ENCODE measurements at places on chromosomes 12 and 14.

- no peak for DNase-seq
Observed at GRCh38 chr14:56949828-56950227, 139.5 kb upstream of the OTX2 start.

DNA sequence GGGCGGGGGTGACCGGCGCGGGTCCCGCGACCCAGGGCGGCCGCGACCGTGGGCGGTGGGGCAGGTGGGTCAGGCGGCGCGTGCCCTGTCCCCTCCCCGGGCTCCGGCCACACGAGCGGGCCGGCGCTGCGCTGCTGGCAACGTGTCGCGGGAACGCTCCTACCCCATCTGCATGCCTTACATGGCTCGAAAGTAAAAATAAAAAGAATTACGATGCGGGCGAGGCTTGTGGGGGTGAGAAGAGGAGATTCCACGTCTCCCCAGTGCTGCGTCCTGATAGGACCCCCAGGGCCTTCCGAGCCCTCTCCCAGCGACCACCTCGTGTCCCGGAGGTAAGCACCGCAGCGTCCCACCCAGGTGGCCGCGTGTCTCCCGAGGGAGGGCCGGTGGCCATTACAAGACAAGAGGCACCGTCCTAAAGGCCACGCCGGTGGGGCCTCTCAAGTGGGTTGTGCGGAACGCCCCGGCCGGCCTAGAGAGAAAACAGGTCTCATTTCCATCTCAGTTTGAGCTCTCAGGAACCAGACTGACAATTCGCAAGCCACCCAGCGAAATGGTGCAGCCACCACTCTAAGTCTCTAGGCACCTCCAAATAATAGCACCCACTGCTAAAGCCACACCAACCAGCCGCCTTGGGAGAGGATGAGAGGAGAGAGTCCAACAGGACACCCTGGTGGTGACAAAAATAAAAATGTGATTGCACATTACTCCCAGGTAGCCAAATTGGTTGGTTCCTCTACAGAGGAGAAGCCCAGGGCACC, 612 bp upstream of the FOXN3 start:
- peak; percentile 51 for DNase-seq

- peak; percentile 64 for DNase-seq
Observed at GRCh38 chr14:97977651-97978261, 1180.6 kb downstream of the VRK1 start.

- DNase-seq, result peak; percentile 93
Observed at GRCh38 chr12:132489602-132490266, at the start of gene FBRSL1. FBRSL1 (plus strand) TSS chr12:132490151.

DNA sequence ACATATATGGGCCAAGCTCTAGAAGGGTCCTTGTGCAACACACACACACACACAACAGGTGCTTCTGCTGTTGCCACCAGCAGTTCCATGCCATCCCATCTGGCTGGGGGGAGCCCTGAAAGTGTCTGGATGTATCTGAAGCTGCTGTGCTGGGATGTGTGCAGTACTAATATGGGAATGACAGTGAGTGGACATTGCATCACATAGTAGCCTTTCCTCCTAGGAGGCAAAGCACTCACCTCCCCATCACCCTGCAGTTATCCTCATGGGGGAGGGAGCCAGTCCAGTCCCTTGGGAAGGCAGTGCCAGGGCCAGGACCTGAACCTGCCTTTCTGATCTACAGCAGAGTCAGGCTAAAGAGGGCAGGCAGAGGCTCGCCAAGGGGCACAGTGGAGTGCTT, 208.9 kb downstream of the CACNA1C start:
- no peak for DNase-seq

GRCh38 chr12:4292341-4293073, 18.9 kb downstream of the CCND2 start:
- no peak for DNase-seq

- DNase-seq, result no peak
Observed at GRCh38 chr12:27821259-27821973, 41.4 kb upstream of the MANSC4 start.

- DNase-seq, result no peak
Observed at GRCh38 chr14:53951243-53951626, 5.4 kb downstream of the BMP4 start.

DNA sequence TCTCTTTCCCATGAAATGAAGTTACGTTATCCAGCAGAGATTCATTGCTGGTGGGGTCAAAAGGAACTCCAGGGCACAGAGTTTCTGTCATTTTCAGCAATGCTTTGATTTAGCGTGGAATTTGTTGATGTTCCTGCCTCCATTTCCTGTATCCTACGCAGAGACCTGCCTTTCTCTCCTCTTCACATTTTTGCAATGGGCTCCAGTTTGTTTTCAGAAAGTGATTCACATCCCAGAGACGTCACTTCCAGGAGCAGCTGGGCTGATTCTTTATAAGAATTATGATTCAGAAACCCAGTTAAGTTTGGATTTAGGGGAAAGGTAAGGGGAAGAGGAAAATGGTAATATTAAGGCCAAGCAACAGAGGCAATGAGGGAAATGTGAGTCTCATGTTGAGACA, 11.6 kb downstream of the RNASE10 start:
- no peak for DNase-seq
